Stomach (tissue), 19 donors: ENCODE measurements at places on chromosomes 5 and 9.

- no peaks in the 10 kb centered on the region for H3K36me3 ChIP-seq
- no peak overlapping the region for H3K27ac ChIP-seq
- peak; percentile 89 for DNase-seq
- no peak overlapping the region for H3K4me3 ChIP-seq
- peaks cover 32% of the 10 kb centered on the region for H3K4me1 ChIP-seq
These were observed 194.6 kb downstream of the OLFM1 start for GRCh38 chr9:135281791-135282737.

DNA sequence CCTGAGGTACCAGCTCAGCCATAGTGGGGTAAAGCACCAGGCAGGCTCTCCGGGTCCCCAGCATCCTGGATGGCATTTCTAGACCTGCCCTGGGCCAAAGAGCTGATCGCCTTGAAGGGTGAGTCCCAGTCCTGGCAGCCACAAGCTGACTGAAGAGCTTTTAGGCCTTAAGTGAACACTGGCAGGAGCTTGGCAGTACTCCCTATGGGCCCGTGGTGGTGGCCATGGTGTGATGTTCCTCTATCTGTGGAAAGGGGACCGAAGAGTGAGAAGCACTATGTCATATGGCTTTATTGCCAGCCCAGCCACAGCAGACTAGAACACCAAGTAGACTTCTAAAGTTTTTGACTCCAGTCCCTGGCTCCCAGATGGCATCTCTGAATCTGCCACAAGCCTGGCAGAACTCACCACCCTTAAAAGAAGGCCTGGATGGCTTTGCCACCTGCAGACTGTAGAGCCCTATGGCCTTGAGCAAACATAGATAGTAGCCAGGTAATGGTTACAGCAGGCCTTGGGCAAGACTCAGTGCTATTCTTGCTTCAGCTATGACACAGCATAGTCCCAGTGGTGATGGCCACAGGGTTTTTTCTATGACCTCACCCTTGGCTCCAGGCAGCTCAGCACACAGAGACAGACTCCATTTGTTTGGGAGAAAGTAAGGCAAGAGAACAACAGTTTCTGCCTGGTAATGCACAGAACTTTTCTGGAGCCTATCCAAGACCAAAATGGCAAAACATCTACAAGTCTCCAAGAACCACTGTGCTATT lies 801.5 kb upstream of the DMAC1 start:
- no peak overlapping the region for H3K4me3 ChIP-seq
- H3K27me3 ChIP-seq = no peaks in the 10 kb centered on the region
- H3K36me3 ChIP-seq = no peaks in the 10 kb centered on the region
- no peak for DNase-seq

DNA sequence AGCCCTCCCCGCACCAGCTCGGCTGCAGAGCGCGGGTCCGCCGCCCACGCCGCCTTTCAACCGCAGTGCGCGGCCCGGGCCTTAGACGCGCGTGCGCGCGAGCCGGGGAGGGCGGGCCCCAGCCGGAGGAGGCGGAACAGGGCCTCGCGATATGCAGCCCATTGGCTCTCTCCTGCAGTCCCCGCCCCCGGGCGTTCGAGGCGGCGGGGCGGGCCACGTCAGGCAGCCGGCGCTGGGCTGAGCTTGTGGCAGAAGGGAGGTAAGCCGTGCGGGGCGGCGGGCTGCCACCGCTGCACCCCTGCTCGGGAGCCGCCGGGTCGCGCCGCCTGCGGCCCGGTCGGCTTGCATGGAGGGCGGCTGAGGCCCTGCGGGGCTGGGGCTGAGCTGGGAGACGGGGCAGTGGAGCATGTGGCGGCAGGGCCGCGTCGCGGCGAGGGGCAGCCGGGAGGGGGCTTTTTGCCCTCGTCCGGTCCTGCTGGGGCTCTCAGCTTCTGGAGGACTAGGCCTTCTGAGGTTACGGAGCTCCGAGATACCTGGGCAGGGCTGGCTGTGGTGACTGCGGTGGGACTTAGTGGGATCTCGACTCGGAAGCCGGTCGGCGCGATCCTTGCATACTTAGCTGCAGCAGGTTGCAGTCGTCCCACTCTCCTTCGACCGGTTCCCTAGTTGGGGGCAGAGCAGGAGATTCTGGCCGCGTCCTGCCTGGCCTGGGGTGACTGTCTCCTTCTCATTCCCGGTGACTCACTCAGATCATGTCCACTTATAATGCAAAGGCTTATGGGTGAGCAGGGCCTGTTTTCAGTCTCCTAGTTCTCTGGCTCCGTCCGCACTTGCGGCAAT lies at the start of gene FOCAD:
TSS of gene FOCAD (plus strand) at position 225 of the 840 bp plus-strand sequence. CDS start 31,095 bp downstream, outside the sequence.
- H3K36me3 ChIP-seq = no peaks in the 10 kb centered on the region
- peaks cover 11% of the 10 kb centered on the region for H3K4me1 ChIP-seq
- H3K27ac ChIP-seq = peak within 1 kb of the TSS; percentile 90

- no peaks in the 10 kb centered on the region for H3K27me3 ChIP-seq
- H3K36me3 ChIP-seq = peaks cover 39% of the 10 kb centered on the region
- no peak overlapping the region for H3K4me3 ChIP-seq
- H3K4me1 ChIP-seq = no peaks in the 10 kb centered on the region
- DNase-seq = no peak
- H3K27ac ChIP-seq = no peak overlapping the region
These were observed 79.3 kb downstream of the PTPN3 start for GRCh38 chr9:109418827-109419226.

DNA sequence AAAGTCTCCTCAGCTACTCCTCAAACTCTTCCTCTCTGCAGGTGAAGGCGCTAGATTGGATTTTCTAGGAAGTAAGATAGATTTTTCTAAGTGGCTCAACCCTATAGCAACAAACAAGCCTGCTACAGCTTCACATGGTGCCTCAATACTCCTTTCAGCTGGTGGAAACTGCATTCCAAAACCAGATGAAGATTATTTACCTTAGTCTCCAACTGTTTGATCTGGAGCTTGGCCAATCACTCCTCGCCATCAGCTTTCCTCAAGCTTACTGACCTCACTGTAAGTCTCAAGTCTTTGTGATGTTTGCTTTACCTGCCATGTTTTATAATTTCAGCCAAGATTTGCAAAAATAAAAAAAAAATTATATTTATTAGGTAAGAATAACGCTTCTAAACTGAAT lies 622.4 kb downstream of the CHSY3 start:
- H3K36me3 ChIP-seq = no peaks in the 10 kb centered on the region
- DNase-seq = no peak
- no peaks in the 10 kb centered on the region for H3K27me3 ChIP-seq
- H3K27ac ChIP-seq = no peak overlapping the region
- H3K4me1 ChIP-seq = no peaks in the 10 kb centered on the region
